ENCODE measurements at places on chromosomes 1 and 21.
A peak's percentile ranks its signal among the peaks of the same experiment; 100 is the strongest.

DNA sequence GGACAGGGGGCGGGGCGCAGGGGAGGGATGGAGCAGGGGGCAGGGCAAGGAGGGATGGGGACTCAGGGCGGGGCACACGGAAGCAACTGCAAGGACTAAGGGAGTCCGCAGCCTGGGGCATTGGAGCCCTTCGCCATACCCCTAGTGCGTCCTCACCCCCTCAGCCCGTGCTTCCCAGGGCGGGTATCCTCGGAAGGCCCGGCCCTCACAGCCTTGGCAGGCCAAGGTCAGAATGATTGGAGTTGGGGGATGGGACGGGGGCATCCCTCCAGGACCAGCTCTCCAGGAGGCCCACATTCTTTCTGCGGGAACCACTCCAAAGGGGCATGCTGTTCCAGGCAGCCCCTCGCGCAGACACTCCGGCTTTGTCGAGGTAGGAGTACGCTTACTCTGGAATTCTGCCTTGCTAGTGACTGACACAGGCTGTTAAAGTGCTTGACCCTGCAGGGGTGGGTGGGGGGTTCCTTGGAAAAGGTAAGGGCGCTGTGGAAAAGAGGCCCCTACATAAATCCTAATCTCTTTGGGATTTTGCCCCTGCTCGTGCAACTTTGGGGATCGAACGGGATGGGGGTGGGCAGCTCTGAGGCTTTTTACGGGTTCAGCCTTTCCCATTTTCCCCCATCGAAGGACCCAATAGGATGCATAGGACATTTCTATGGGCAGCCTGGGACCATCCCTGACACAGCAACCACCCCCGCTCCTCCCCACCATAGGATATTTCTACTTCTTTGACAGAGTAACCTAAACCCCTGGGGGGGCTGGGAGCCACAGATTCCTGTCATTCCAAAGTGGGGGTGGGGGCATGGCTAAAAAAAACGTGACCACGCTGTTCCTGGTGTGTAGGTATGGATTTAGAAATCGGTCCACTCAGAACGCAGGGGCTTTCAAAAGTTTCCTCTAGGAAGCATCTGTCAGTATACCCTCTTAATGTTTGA is 738 bp upstream of the TRIM11 start:
- DNase-seq: no peak

GRCh38 chr1:36941316-36941978 is 92.9 kb downstream of the GRIK3 start:
- no peak for DNase-seq

- DNase-seq: no peak
These were observed 138.1 kb upstream of the IRF2BP2 start for GRCh38 chr1:234748066-234748465.

- no peak for DNase-seq
These were observed 1.5 kb downstream of the SERPINC1 start for GRCh38 chr1:173915596-173915995.

DNA sequence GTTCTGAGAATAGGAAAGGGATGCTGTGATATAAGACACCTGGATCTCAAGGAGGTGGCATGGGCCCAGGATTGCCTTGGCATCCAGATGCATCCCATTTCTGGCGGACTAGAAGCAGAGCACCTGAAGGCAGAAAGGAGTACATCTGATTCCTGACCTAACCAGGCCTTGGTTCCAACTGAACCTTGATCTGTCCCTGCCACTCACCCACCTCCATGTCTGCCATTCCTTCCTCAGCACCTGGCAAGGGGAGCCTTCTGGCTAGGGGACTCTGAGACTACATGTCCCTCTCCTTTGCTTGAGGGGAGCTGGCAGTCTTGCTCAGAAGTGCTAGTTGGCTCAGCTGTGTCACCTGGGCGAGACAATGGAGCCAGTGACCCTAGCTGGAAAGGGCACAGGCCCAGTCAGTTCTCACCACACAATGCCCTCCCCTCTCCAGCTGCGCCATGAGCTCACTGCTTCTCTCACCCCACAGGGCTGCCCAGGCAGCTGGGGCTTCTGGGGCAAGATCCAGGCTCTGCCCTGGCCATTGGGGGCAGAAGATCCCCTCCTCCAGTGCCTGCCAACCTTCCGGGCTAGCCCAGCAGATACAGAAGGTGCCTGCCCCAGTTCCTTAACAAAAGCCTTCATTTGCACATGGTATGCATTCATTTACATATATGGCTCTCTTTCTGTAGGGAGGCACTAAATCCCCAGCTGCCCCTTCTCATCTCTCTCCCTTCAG is 2.9 kb downstream of the IGSF8 start:
- no peak for DNase-seq

- no peak for DNase-seq
These were observed 12.5 kb upstream of the HNRNPR start for GRCh38 chr1:23356471-23357137.

- DNase-seq: no peak
These were observed 300.3 kb downstream of the GRIK1 start for GRCh38 chr21:29639366-29640079.

DNA sequence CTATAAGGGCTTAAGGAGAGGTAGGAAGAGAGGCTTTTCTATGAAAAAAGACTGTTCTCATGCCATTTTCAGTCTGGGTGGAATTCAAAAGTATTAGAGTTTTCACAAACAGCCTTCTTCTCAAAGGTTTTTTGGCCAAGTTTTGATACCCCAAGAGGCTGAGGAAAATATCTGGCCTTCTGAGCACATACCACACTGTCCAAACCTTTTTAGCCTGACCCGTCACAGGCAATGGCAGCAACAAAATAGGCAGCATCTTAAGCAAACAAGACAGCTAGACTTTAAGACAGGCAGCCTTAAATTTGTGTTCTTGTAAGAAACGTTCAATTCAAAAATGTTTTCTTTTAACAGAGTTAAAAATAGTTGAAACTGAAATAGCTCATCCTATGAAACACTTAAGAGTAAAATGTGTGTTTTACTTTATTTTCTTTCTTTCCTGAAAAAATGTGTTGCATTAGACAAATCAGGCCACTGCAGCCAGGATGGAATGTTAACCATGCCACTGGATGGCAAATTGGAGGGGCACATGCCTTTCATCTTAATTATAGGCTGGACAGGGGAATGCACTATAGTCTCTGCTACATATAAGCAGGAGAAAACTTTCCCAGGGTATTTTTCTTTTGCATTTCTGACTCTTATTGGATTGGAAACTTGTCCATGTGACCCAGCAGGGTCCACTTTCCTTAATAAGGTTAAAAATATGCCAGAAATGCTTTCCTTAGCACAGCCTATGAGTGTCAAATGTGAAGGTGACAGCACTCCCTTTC is 315.0 kb downstream of the TGFB2 start:
- DNase-seq: no peak

- DNase-seq: no peak
These were observed 424.3 kb downstream of the KCNT2 start for GRCh38 chr1:196183941-196184340.

- DNase-seq: no peak
These were observed 20.2 kb upstream of the SDC3 start for GRCh38 chr1:30928789-30929134.

GRCh38 chr1:21901473-21901847 is 35.6 kb downstream of the HSPG2 start:
- no peak for DNase-seq

DNA sequence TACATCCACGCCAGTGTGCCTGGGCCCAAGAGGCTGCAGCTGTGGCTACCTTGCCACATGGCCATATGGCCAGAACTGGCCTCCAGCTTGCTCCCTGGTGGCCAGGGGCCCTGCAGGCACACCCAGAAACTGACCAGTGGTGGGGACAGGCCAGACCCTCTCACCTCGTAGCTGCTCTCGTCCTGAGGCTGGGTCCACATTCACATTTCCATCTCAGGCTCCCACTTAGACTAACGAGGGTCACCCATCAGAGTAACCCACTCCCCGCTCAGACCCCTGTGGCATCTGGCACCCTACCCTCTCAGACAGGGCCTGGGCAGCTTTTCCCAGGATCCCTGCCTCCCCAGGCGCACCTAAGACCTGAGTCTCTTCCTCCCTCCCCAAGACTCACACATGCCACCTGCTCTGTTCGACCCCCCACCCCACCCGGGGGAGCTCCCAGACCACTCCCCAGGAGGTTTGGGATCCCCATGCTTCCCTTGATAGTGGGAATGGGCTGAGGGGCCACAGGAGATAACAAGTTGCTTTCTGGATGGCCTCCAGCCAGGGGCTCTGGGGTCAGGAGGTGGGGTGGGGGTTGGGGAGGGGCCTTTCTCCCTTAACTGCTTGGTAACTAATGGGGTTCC is 21.3 kb upstream of the RNU1-4 start:
- no peak for DNase-seq

DNA sequence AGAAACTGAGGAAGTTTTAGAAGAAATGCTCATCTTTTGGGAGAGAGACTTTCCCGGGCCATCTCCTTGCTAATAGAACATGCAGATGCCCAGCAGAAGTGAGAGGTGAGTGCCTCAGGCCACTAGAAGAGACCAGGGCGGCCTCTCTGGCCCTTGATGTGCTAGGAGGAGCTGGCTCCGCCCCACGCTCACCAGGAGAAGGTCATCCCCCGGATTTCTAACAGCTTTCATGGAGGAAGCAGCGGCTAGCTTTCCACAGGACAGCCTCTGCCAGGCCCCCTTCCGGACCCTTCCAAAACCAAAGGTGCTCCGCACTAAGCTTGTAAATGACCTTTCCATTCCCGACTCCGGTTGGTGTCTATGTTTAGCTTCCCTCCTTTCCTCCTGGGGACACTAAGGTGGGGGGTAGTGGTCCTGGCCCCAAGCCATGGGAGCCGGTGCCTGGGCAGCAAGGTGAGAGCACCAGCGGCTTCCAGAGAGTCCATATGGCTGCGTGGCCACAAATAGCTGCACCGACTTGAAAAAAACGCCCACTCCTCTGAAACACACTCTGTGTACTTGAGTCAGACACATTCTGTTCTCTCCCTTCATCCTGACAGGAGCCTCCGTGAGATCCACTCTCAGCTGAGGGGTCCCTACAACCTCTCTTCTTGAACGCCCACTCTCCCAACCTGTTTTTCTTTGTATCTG is 249.9 kb downstream of the TNR start:
- DNase-seq: no peak

DNA sequence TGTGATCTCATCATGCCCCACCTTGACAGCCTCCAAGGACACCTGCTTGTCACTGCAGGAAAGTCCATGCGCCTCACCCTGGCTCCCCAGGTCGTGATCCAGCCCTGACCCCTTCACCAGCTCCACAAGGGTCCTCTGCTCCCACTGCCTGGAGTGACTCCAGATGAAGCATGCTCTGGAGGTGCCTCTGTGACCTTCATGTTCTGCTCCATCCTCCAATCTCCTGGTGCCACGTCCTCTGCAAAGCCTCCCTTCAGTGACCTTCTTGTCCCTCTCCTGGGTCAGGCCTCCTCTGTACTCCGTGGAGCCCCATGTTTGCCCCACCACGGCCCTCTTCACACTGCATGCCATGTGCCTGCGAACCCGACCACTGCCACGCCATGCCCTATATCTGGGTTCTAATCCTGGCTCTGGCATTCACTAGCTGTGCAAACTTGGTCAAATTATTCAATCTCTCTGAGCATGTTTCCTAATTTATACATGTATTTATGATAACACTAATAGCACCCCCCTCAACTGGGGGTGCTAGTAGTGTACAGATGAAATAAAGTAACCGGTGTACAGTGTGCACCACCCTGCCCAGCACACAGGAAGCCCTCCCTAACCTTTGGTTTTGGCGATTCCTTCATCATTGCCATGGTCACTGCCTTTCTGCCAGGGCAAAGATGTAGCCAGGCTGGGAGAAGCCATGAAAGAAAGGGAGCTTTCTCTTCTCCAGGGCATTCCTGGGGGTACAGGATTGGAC is 77.4 kb downstream of the STUM start:
- no peak for DNase-seq

- DNase-seq: no peak
These were observed 190.9 kb downstream of the NFIA start for GRCh38 chr1:61273167-61273705.

DNA sequence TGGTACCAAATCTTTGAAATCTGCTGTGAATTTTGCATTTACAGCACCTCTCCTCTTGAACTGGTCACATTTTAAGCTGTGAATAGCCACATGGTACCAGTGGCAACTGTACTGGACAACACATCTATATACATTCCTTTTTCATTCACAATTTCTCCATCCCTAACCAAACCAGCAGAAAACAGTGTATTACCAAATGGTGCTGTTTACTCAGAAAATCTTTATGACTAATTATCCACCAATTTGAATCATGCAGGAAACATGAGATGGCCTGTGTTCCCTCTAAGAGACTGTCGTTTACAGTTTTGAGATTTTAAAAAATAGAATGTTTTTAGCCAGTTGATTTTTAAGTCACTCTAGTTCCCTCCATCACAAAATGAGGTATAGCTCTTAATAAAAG is 17.6 kb upstream of the CCT8 start:
- no peak for DNase-seq

- DNase-seq: peak; percentile 63
These were observed 9.2 kb upstream of the SFPQ start for GRCh38 chr1:35202048-35202719.

- DNase-seq: no peak
These were observed 105.4 kb upstream of the C1orf174 start for GRCh38 chr1:4005431-4005830.

DNA sequence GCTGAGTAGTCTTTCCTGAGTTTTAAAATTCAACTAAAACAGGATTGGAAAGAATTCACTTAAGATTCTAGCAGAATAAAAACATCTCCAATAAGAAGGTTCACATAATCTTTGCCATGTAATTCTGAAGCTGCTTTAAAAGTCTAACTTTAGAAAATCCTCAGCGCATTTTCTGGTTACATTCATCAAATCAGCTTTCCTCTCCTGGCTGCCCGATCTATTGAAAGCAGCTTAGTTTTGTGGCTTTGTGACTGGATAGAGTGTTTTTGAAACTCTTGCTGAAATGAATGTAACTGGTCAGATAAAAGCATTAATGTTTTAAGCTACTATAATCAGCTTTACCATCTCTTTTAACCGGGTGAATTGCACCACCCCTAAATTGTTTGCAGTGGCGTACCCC is 66.8 kb downstream of the DOP1B start:
- DNase-seq: no peak

All from HuH-7 (cell line).